ENCODE measurements at places on chromosomes 7 and 10.

DNA sequence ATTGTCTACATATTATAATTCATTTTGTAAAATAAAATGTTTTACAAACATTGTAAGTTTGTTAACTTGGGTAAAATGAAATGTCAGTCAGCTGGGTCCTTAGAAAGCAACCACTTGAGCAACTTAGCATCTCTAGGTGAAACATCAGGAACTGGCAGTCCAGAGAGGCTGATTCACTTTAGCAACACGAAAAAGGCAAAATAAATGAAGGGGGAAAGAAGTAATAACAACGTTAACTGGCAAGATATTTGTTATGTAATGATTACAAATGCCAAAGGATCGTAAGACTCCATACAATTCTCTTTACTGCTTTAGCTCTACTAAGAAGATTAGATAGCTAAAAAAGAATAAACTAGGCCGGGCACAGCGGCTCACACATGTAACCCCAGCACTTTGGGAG lies 5.0 kb downstream of the PDZD8 start:
- no peak for DNase-seq

DNA sequence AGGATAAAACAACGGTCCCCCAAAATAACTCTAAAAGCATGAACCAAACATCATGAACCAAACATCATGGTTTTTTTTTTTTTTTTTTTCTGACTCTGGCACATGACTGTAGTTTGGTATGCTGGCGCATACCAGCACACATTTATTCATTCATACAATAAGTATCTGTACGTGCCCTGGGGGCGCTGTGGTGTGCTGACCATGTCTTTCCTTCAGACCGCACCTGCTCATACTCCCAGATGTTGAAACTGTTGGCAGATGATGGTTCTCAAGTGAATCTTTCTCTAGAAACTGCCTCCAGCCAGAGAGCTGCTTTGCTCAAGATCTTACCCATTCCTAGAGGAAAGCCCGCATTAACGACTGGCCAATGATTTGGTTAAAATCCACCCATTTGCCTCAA lies 114.7 kb upstream of the ANKRD30A start:
- DNase-seq: no peak

GRCh38 chr7:5429857-5430611 lies 6.4 kb upstream of the TNRC18 start:
- no peak for DNase-seq

- no peak for DNase-seq
Measured at GRCh38 chr7:128891942-128892269, 18.6 kb downstream of the KCP start.

DNA sequence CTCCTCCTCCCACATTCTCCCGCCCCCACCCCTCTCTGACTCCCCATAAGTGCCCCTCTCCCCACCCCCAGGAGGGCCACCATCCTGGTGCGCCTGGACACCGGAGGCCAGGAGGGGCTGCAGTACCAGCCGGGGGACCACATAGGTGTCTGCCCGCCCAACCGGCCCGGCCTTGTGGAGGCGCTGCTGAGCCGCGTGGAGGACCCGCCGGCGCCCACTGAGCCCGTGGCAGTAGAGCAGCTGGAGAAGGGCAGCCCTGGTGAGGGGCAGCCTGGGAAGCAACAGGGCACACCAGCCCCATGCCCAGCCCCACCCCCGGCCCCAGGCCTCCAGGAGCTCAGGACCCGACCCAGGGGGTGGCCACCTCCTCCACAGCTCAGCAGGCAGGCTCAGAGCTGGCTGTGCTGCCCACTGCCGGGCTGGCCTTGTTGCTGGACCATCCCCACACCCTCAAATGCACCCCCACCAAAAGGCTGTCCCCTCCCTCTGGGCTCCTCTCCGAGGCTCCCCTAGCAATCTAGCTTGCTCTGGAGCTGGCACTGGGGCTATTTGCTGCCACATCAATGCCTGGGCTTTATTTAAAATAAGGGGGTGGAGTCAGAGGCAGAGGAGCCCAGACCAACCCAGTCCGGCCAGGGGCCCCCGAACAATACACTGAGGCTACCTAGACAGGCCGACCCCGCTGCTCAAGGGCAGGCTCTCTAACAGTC lies 14.8 kb downstream of the ATG9B start:
- DNase-seq: no peak

DNA sequence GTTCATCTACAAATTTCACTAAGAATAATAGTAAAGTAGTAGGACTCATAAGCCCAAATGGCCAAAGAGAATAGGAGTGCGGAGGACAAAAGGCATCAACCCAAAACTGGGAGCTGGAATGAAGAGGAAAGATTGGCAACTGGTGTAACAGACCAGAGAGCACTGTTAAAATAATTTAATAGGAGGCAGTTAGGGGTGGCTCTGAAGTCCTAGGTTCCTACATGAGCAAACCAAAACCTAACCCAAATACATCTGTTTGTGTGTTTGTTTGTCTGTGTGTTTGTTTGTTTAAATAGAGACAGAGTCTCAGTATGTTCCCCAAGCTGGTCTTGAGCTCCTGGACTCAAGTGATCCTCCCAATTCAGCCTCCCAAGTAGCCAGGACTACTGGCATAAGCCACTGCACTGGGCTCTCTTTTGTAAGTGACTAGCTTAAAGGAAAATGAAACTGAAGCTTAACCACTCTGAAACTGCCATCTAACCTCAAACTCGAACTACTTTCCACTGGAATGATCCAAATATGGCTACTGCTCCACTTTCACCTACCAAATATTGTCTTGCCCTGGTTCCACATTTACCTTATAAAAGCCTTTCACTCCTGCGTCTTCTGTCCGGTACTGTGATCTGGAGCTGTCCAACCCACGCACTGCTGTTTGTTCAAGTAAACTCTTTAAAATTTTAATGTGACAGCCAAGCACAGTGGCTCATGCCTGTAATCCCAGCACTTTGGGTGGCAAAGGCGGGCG lies 94.9 kb downstream of the AKR1D1 start:
- no peak for DNase-seq

DNA sequence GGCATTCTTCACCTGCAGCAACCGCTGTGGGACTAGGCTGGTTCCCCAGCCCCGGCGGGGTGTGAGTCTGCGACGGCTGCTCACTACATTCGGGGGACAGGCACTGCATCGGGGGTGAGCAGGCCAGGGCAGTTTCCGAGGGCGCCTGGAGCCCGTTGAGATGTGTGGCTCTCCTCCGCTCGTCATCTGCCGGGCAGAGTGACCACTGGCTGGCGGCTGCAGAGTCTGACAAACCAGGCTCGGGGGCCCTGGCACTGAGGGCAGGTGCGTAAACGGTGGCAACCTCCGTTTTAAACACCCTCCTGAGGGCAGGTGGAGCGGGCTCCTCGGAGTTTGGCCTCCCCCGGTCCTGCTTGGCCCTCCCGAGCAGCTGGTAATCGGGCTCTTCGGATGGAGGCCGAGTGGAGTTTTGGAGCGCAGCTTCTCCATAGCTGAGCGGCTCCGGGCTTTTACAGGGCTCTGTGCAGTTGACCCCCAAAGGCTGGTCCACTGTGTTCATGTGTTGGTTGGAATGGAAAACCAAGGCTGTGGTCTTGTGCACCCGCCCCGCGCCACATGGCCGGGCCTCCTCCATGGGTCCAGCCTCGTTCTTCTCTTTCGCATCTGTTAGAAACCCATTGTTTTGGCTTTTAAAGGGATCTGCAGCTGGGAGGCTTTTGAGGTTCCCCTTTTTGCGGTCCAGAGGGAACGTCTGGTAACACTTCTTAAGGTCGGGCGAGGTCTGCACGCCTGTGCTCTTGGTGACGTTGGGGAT lies 20.9 kb downstream of the INSYN2A start:
- no peak for DNase-seq

DNA sequence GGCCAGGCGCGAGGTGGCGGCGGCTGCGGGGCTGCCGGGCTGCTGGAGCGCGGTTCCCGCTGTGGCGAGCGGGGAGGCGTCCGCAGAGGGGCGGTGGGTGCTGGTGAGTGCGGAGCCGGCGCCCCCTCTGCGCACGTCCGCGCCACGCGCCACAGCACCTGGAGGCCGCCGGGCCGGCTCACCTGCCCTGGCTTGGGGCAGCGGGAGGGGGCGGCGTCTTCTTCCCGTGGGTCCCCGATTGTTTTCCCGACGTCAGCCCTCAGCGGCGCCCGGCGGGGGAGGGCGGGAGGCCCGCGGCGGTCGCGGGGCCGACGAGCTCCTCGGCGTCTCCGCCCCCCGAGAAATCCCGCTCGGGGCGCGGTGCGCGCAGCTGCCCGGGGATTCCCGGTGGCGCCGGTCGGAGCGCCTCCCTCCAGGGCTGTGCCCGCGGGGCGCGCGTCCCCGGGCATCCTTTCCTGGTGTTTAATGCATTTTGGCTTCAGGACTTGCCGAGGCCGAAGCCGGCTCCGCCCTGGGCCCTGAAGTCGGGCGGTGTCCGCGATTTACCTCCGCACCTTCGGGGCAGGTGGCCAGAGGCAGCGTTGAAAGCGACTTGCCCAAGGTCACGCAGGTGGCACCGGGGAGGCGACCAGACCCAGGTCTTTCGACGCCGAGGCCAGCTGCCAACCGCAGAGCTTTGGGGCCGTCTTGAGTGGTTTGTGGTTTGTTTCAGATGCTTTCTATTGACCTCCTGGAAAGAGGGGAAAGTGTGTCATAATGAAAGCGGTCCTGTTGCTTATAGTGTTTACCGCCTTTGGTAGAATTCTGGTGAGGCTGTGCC lies 561 bp downstream of the PLEKHA1 start:
- DNase-seq: peak; percentile 46

DNA sequence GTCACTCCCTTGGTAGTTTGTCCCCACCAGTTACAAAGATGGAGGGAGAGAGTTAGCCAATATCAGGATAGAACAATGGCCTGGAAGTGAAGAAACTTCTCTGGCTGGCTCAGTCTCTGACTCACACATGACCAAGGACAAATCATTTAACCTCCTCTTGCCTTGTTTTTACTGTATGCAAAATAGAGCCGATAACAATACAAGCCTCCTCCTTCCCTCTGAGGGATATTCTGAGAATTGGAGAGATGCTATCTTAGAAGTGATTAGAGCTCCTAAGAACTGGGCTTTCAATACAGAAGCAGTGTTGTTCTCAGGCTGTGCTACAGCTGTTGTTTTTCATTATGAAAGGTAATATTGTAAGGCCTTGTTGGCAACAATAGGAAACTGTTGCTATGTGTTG lies 87.7 kb upstream of the EGR2 start:
- no peak for DNase-seq

GRCh38 chr7:25887266-25887665 lies 264.7 kb upstream of the NFE2L3 start:
- no peak for DNase-seq

- DNase-seq: no peak
Measured at GRCh38 chr7:18974803-18975202, 142.6 kb downstream of the TWIST1 start.

DNA sequence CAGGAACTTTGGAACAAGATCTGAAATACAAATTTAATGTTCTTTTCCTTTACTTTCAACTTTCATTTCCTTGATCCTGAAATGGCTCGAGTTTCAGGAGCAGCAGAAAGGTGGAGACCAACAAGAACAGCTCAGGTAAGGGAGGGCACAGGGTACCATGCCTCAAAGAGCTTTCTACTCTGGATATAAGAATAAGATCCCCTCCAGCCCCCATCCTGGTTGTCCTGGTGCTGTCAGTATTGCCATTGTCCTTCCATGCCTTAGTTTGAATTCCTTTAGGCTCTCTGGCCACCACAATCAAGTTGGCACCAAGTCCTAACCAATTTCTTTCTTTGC lies 12.5 kb upstream of the CALU start:
- DNase-seq: no peak

DNA sequence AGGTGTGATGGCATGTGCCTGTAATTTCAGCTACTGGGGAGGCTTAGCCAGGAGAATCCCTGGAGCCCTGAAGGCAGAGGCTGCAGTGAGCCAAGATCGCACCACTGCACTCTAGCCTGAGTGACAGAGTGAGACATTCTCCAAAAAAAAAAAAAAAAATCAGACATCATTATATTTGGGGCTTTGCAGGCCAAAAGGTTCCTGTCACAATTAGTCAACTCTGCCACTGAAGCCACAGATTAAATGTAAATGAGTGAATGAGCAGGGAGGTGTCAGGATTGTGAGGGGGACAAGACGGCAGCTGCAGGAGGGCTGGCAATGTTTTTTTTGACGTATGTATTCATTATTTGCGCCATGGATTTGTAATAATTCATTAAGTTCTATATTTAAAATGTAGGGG lies 3.3 kb downstream of the ZNF33B start:
- DNase-seq: no peak

GRCh38 chr10:62063795-62064472 lies 162.4 kb downstream of the ARID5B start:
- DNase-seq: no peak

DNA sequence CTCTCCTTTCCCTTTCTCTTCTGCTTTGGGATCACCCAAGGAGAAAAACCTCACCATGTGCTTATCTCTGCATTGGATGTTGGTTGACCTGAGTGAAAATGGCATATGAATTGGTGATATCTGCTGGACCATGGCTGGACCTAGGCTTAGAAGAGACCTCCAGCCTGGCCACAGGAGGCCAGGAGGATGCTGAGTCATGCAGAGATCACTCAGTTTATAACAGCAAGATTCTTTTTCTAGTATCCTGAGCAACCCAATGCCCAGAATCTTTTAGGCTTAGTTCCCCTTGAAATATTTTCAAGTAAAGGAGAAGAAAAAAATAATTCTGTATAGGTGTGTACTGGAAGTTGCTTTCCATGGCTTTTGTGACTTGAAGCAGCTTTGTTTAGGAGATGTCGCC lies 236.3 kb downstream of the KLF6 start:
- no peak for DNase-seq

DNA sequence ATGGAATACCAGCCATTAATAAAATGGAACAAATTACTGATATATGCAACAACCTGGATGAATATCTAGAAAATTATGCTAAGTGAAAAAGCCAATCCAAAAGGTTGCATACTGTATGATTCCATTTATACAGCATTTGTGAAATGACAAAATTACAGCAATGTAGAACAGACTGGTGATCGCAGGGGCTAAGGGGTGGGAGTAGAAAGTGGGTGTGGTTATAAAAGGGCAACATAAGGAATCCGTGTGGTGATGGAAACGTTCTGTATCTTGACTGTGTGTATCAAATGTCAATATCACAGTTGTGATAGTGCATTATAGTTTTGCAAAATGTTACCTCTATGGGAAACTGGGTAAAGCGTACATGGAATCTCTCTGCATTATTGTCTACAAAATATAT lies 15.0 kb downstream of the CEP41 start:
- DNase-seq: no peak
